ENCODE measurements at places on chromosomes 2 and 18. TPM values are rescaled to one million over a fixed set of nuclear protein-coding genes. Genes with fewer than 3 reads are reported as not detected.
A peak's percentile ranks its signal among the peaks of the same experiment; 100 is the strongest.

DNA sequence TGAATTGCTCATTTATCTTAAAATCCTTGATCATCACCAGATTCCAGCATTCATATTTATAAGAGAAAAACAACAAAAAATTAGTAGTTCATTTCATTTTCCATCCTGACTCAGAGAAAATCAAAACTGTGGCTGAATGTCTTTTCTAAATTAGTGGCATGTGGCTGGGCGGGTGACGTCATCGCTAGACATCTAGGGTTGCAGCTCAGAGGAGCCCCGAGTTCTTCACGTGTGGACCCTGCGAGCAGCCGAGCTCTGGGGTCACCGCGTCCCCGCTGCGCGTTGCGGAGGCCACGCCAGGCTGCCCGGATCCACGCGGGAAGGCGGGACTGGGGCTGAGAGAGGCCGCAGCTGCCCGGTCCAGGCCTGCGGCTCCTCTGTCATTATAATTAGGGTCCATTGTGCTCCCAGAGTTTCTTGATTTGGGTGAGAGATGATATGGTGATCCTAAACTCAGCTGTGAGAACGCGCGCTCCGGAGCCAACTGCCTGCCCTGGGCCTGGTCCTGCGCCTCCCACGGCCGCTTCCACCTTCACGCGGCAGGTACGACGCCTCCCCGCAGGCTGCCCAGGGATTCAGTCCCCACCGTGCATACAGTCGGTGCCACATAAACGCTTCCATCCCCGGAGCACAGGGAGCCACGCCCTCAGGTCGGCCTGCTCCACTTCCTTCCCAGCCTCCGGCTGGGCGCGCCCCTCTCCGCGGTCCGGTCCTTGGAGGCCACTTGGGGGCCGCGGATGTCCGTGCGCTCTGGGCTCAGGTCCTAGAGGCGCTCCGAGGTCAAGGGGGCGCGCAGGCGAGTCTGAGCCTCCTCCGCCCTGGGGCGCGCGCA is 56.5 kb downstream of the TMEM18 start:
- no peaks in the 10 kb centered on the region for H3K4me1 ChIP-seq
- H3K27me3 ChIP-seq = no peaks in the 10 kb centered on the region
- no peak overlapping the region for H3K4me3 ChIP-seq
- DNase-seq = no peak

DNA sequence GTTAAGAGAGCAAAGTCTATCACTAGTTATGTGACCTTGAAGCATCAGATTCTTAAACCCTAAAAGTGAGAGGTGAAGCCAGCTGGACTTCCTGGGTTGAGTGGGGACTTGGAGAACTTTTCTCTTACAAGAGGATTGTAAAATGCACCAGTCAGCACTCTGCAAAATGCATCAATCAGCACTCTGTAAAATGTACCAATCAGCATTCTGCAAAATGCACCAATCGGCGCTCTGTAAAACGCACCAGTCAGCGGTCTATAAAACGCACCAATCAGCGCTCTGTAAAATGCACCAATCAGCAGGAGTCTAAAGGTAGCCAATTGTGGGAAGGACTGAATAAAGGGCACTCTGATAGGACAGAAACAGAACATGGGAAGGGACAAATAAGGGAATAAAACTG is 291.6 kb upstream of the FAM98A start:
- DNase-seq = no peak
- H3K36me3 ChIP-seq = no peaks in the 10 kb centered on the region
- H3K4me1 ChIP-seq = no peaks in the 10 kb centered on the region
- H3K27me3 ChIP-seq = no peaks in the 10 kb centered on the region
- H3K27ac ChIP-seq = no peak overlapping the region

GRCh38 chr2:233233618-233234230 is 17.7 kb upstream of the ATG16L1 start:
- peaks cover 81% of the 10 kb centered on the region for H3K4me1 ChIP-seq
- no peaks in the 10 kb centered on the region for H3K27me3 ChIP-seq
- H3K27ac ChIP-seq = peak overlapping the region; percentile 91
- no peak for DNase-seq

DNA sequence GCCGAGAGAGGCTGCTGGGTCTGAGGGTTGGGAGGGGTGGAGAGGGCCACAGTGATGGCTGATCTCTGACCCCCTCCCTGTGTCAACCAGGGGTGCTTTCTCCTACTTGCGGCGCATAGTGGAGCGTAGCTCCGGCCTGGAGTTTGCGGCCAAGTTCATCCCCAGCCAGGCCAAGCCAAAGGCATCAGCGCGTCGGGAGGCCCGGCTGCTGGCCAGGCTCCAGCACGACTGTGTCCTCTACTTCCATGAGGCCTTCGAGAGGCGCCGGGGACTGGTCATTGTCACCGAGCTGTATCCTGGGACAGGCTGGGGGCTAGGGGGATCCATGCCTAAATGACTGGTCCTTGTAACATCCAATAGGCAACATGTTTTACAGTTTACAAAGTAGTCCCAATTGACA is 20.9 kb upstream of the GMPPA start:
- DNase-seq = no peak
- no peak overlapping the region for H3K27ac ChIP-seq
- H3K36me3 ChIP-seq = no peaks in the 10 kb centered on the region
- H3K27me3 ChIP-seq = peaks cover 14% of the 10 kb centered on the region

DNA sequence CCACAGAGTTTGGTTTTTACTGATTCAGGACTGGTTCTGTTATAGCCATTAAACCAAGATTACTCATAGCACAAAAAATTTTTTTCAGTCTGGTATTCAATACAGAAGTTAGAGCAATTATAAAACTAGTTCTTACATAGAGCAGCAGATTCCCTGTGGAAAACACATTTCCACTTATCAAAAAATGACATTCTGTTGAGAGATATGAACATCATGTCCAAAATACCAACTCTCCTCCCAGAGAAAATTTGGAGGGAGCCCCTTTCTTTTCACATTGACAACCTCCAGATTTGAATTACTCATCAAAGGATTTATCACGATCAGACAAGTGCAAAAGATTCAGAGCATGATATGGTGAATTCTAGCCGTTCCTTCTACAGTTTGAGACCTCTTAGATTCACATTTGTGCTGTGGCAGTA is 126.8 kb upstream of the SERPINE2 start:
- H3K4me3 ChIP-seq = no peak overlapping the region
- H3K27me3 ChIP-seq = peaks cover 20% of the 10 kb centered on the region
- no peaks in the 10 kb centered on the region for H3K4me1 ChIP-seq
- no peaks in the 10 kb centered on the region for H3K36me3 ChIP-seq

GRCh38 chr2:96514521-96514920 is 9.4 kb upstream of the NEURL3 start:
- H3K27ac ChIP-seq = no peak overlapping the region
- peaks cover 30% of the 10 kb centered on the region for H3K36me3 ChIP-seq
- peaks cover 3% of the 10 kb centered on the region for H3K4me1 ChIP-seq

DNA sequence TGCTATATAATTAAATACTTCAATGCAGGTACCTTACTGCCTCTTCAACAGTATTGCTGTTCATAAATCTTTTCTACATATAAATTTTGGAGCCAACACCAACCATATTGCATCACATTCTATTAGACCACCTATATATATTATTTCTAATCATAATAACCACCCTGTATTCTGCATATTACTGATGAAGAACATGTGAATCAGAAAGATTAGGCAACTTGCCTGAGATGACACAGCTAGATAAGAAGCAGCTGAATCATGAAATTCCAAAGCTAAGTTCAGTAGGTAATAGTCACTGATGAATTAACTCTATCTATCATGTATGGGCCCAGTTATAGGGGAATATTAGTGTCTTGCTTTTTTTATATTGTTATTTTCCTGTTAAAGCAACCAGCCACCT is 161.8 kb downstream of the AGPS start:
- H3K36me3 ChIP-seq = no peaks in the 10 kb centered on the region
- no peak overlapping the region for H3K4me3 ChIP-seq
- H3K27ac ChIP-seq = no peak overlapping the region
- H3K27me3 ChIP-seq = no peaks in the 10 kb centered on the region
- peaks cover 14% of the 10 kb centered on the region for H3K4me1 ChIP-seq

DNA sequence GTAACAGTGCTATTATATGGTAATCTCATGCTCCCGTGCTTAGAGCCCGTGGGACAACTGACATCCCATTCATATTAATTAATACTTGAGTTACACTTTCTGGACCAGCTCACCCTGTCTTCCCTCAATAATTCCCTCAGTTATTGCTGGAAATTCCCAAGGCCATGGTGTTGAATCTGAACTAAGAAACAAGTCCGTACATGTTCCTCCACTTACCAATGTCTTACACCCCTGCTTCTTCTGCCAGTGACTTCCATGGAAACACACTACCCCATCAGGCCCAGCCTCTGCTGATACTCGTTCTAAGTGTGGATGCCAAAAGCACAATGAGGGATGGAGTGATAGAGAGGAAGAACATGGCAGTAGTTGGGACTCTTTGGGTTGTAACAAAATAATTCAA is 193.7 kb downstream of the RND3 start:
- no peaks in the 10 kb centered on the region for H3K4me1 ChIP-seq
- no peaks in the 10 kb centered on the region for H3K36me3 ChIP-seq
- DNase-seq = no peak
- no peak overlapping the region for H3K27ac ChIP-seq
- H3K4me3 ChIP-seq = no peak overlapping the region
- H3K27me3 ChIP-seq = no peaks in the 10 kb centered on the region

GRCh38 chr2:183035298-183035953 is 2.8 kb downstream of the NCKAP1 start:
- DNase-seq = no peak
- no peaks in the 10 kb centered on the region for H3K36me3 ChIP-seq
- no peak overlapping the region for H3K27ac ChIP-seq
- H3K4me3 ChIP-seq = no peak overlapping the region

PAIP2B gene
- total RNA-seq = 1.7 TPM

ALPG gene
- not detected for total RNA-seq

GRB14 gene
- not detected for total RNA-seq

COL6A3 gene
- total RNA-seq = 0.90 TPM

ANKRD23 gene
- 16.9 TPM for total RNA-seq
